Cerebellar cortex (tissue), 1 donor: ENCODE measurements at places on chromosomes 4 and X.

- DNase-seq = peak; percentile 81
Measured at GRCh38 chrX:53093177-53093655, 726 bp upstream of the KANTR start.

GRCh38 chrX:101362757-101363156, 14.2 kb upstream of the TIMM8A start:
- no peak for DNase-seq

DNA sequence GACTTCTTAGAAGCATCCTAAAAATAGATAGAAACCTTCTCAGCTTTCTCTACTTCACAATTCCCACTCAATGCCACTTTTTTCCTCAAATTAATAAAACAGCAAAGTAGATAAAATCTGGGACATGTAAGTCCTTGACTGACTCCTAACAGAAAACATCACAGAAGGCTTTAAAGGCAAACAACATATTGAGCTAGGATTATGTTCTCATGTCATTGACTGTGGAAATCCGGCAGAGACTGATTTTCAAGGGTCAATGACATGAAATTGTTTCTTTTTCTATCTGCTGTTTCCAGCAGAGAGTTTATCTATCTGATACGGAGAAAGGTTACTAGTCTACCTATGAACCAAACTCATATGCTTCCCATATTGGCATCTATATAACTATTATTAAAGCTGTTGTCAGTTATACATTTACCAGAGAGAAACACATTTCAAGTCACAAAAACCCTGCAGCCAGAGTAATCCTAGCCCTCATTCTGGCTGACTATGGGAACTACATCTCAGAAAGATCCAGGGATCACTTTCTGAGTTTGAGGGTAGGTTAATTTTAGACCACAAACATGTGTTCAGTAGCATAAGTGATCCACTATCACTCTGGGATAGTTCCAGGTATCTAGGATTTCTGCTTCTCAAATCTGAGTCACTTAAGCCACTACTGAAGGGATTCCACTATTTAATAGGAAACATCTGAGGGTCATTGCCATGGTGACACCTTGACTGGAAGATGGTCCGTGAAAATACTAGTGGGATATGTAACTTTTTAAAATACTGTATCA, 147.6 kb downstream of the PPP3CA start:
- DNase-seq = peak; percentile 46

DNA sequence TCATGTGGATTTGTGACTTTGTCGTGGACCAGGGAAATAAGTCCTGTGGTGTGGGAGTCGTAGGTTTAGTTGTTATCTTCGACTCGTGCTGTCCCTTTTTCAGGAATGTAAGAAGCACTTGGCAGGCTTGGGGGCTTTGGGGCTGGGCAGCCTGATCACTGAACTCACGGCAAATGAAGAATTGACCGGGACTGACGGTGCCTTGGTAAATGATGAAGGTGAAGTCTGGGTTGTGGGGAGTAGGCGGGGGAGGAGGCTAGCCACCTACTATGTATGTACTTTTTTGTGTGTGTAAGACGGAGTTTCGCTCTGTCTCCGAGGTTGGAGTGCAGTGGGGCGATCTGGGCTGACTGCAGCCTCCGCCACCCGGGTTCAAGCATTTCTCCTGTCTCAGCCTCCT, 1.2 kb downstream of the TAF1 start:
- peak; percentile 0 for DNase-seq

DNA sequence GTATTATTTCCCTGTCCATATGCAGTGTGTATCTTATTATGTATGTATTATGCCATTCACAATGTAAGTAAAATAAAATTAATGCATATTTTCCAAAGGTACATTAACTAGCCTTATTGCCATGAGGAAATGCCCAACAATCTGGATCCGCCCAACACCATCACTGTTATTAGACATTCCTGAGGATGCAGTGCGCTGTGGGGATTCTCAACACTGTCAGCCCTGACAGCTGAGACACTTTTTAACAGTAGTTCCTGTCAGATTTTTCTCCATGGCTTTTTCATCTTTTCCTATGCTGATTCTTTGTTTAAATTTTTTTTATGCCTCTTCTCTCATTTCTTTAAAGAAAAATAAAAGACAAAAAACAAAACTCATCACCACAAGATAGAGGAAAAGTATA, 1632.9 kb upstream of the PABPC4L start:
- no peak for DNase-seq

- no peak for DNase-seq
Measured at GRCh38 chr4:99013884-99014523, 18.5 kb downstream of the METAP1 start.

DNA sequence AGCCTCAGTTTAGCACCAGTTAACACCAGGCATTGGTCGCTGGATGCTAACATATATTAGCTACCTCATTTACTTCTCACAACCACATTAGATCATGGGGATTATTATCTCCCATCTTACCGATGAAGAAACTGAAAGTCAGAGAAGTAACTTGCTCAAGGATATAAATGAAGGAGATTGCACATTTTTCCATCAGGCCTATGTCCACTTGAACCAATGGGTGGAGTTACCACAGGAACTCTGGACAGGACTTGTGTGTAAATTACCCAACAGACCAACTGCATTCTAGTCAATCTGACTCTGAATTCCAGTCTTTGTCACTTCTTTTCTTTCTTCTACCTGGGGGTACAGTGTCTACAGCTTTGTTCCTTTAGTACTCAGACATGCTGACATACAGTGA, 1.8 kb downstream of the LNX1 start:
- DNase-seq = no peak

DNA sequence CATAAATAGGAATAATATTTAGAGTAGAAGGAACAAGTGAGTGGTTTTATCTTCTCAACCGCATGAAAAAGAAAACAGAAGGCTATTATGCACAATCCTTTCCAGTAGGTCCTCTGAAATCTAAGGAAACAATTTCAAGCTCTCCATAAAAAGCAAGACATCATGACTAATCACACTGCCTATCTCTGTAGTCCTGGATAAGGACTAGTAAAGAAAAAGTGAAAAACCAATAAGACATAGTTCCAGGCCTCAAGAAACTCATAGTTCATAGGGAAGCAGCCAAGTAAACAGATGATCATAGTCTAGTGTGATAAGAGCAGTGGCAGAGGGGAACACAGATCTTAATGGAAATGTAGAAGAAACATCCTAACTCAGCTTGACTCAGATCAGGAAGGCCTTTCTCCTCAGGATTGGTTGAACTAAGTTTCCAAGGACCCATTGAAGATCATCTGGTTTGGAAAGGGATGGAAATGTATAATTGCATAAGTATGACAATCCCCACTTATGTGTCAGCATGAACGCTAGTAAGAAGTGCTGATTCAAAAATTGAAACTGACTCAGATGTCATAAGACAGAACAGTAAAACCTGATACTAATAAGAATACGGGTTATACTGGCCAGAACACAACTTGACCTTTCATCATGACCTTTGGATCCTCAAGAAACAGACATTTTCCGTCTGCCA, 155.3 kb downstream of the GRIA3 start:
- DNase-seq = no peak

- peak; percentile 74 for DNase-seq
Measured at GRCh38 chrX:55135171-55135570, 46.4 kb downstream of the PAGE2 start.

DNA sequence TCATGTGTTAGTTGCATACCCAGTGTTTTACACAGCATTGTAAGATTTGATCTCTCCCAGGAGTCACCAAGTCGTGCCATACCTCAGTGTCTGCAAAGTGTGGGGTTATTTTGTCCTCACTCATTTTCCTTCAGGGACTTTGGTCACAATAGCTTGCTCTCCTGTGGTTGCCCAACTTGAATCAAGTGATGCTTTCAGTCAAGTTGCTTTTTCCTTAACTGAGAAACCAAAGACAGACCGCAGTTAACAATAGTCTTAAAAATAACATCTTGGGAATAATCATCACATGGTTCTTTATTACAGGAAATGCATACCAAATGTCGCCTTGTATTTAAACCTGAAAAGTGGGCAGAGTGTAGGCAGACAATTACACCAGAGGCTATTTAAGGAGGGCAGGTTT, 44.5 kb upstream of the NDP start:
- no peak for DNase-seq

DNA sequence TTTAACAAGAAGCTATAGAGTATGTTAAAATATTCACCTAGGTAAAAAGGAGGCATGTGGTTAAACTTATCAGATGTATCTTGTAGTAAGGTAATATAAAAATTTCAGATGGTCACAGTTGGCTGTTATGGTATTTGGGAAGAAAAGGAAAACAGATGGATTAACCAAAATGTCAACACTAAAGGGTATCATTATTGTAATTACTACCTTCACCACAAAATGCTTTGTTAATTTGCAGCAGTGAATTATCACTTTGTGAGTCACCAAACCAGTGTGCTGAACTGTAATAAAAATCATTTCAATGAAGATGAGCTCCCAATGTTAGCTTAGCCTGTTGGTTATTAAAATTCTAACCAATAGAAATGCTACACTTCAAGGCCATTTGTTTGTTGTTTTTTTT, 233.9 kb downstream of the RPA4 start:
- DNase-seq = no peak

GRCh38 chrX:129678614-129679195, 23.9 kb upstream of the APLN start:
- DNase-seq = no peak

- DNase-seq = no peak
Measured at GRCh38 chr4:128289523-128290158, 2.0 kb upstream of the PGRMC2 start.

DNA sequence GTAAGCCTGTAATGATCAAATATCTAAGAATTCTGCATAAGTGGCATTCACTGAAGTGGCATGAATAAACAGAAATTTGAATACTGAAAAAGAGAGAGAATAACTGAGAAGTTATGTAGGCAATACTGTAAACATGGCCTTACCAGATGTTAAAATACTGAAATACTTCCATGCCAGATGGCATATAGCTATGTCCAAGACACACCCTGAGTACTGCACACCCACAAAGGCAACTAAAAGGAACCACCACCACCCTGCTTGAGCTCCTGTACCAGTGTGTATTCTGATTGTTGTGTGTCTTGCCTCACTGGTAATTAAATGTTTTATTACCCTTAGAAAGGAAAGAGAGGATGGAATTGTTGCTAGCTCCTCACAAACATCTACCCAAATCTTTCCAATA, 192.1 kb downstream of the ADAMTS3 start:
- no peak for DNase-seq

GRCh38 chr4:95507147-95507546, 41.6 kb downstream of the UNC5C start:
- DNase-seq = no peak

DNA sequence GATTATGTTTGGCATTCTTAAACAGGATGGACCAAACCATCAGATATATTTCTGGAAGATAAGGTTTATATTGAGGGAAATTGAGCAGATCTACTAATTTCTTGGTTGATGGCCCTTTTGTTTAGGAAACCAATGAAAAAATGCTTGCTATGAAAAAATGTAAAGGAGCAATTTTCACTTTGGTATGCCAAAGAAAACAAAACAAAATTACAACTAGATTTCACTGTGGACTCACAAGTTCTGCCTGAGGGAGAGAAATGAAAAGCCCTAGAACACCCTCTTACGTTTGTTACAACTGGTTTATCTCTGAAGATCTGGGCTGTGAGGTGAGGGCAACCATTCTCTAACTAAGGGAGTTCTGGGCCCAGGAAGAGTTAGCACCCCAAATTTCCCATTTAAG, 122.5 kb upstream of the IL15 start:
- no peak for DNase-seq
